ENCODE measurements at places on chromosomes 2 and 18.

GRCh38 chr2:227415538-227416424 lies 28.0 kb upstream of the SCYGR1 start:
- peak; percentile 61 for ATAC-seq

DNA sequence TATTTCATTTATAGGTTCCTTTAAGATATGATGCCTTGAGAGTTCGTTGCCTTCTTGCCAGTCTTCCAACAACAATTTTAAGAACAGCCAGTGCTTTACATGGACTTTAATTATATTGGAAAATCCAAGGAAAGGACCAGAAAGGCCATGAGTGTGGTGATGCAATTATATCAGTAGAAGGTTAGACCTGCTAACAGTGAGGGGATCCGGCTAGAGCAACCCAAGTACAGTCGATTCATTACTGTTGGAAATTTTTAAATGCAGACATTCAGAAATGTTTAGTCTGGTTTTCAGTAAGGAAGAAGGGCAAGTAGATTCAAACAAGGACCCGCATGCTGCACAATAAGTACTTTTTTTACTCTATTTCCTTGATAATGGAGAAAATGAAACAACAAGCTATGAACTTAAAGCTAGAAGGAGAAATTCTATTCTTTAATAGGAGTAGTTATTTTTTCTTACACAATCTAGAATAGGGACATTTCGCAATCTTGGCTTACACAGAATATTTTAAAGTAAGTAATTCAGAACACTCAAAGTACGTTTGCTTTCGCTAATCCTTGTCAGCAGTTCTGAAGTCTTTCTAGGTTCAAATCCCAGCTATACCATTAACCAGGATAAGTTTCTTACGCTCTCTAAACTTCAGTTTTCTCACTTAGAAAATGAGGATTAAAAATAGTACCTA lies 405.5 kb downstream of the MEIS1 start:
- ATAC-seq = no peak

DNA sequence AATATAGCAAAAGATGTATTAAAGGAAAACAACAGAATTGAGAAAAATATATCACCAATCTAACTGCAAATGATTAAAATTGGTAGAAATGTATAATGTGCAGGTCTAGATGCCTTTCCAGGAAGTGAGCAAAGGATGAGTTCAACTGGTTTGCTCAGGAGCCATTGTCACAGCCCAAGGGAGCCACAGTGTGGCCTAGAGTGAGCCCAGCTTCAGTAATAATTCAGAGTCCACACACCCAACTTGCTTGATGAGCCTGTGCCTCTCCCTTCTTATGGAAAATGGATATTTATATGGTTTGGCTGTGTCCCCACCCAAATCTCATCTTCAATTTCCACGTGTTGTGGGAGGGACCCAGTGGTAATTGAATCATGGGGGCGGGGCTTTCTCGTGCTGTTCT lies 92.2 kb upstream of the ASAP2 start:
- ATAC-seq = no peak

- no peak for ATAC-seq
Measured at GRCh38 chr2:112814278-112814677, 22.3 kb downstream of the IL1B start.

- ATAC-seq = no peak
Measured at GRCh38 chr2:2846332-2847208, 515.5 kb upstream of the MYT1L start.

- ATAC-seq = no peak
Measured at GRCh38 chr18:5451150-5451549, 92.6 kb downstream of the EPB41L3 start.

GRCh38 chr2:133241224-133241571 lies 327.1 kb downstream of the NCKAP5 start:
- no peak for ATAC-seq

DNA sequence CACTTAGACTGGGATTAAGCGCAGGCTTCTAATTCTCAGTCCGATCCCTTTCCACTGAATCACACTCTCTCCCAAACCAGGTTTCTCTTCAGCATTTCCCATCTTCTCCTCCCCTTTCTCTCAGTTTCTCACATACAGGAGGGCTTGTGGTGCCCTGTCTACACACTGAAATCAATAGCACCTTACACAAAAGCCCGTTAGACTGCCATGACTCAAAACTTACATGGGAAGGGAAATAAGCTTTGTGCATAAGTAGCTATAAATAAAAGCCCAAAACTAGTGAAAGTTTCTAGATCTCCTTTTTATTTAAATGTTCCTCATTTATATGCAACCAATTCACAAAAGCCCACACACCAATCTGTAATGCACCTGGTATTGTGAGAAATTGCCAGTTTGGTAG lies 318.4 kb downstream of the TXNL1 start:
- ATAC-seq = peak; percentile 70

DNA sequence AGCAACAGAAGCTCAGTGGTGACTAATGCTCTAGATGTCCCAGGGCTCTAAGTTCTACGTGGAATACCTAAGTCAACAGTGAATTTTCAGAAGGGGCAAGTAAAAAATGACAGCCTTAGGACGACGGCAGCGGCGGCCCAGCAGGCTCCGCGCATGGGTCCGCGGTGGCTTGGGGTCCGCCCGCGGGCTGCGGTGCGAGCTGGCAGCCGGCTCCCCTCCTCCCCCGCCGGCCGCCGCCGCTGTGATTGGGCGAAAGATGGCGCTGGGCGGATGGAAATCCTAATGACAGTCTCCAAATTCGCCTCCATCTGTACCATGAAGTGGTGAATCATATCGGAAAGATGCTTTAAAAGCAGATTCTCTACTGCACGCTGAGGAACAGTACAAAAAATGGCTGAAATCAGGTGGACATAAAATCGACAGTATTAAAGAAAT lies 74.7 kb downstream of the HNRNPLL start:
- ATAC-seq = peak; percentile 51

DNA sequence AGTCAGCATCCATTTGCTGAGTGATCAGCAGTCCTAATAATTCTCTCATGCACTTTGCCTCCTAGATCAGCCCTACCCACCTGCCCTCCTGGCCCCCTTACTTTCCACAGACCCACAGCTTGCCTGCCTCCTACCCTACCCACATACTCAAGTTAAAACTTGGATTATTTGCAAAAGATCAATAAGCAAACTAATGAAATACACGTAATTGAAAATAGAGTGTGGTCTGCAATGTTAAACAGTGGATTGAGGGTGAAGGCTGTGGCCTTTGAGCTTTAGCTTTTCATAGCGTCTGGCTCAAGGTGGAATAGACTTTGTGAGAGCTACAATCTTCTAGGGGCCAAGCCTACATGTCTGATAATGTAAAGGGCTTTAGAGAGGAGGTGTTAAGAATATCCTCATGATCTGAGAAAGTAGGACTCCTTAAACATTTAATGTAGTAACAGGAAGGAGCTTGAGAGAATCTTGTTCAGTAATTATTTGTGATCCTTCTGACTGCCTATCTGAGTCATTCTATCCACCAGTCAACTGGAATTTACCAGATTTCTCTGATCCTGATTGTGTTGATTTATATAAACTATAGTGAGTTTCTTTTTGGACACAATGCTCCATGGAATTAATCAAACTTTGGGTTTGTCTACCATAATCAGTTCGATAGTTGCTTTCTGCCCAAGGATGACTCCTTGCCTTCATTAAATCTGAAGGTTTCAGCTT lies 310.0 kb downstream of the HRH4 start:
- no peak for ATAC-seq

- ATAC-seq = no peak
Measured at GRCh38 chr18:31490387-31490786, 7.6 kb upstream of the DSG2 start.

GRCh38 chr2:154697418-154698252 lies 860 bp upstream of the KCNJ3 start:
- ATAC-seq = peak; percentile 44

Measured in stimulated activated memory B cell treated with anti-CD40 and anti-IgM and Interleukin-4, amounts not matched to agents 10 μg/mL and 1 μg/mL and 100 μg/mL, for 72 hours (primary cell).